ENCODE measurements at places on chromosomes 12 and 14.
A peak's percentile ranks its signal among the peaks of the same experiment; 100 is the strongest.

- no peak for DNase-seq
These were observed 23.1 kb downstream of the GMFB start for GRCh38 chr14:54465654-54466053.

DNA sequence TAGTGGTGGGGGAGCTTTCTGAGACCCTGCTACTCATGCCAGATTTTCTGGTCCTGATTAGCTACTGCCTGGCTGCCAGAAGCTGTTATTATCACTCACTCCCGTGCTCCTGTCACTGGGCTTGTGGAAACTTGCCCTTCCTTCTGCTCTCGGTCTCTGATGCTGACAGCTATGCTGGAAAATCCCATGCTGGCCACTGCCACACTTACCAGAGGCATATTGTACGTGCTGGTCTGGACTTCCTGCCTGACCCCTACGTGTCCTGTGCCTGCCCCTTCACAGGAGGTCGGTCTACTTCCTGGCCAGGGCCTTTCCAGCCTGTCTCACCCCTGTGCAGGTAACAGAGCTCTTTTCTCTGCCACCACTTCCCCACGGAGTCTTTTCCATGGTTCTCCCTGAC, 149.4 kb upstream of the PLEKHG7 start:
- peak; percentile 81 for DNase-seq

- no peak for DNase-seq
These were observed 103.2 kb downstream of the NT5DC3 start for GRCh38 chr12:103737881-103738280.

DNA sequence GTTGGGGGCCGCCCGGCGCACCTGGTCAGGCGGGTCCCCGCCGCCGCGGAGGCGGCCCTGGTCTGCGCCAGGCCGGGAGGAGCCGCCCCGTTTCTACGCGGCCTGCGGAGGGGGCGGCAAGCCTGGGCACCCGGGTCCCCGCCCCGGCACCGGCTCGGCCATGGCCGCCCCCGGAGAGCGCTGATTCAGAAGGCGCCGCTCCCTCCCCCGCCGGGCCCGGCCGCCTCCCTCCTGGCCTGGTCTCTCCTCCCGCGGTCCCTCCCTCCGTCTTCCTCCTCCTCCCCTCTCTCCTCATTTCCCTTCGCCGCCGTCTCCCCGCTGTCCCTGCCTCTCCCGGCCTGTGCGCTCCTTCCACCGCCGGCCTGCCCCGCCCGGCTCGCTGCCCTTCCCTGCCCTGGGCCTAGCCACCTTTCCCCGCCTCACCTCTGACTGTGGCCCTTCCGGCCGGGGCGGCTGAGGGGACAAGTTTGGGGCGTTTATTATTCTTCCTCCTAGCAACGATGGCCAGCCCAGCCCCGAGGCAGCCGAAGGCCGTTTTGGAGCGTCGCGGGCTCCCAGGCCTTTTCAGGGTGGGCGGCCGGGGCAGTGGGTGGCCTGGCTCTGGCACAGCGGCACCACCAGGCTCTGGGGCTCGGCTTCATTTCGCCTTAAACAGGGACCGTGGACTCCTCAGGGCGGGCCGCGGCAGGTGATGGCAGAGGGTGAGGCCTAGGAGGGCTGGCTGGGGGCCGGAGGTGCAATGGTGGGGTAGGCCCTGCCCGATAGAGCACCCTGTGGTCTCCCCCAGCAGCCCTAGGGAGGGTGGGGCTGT, 768 bp downstream of the CEP170B start:
- peak; percentile 81 for DNase-seq

Data from MCF 10A (cell line).